Central memory CD4-positive, alpha-beta T cell (primary cell): ENCODE measurements at places on chromosomes 1 and 21.

GRCh38 chr1:115056395-115056798 lies 26.8 kb downstream of the TSHB start:
- no peak for DNase-seq

- DNase-seq, result no peak
Observed at GRCh38 chr1:6143395-6143794, 36.7 kb downstream of the CHD5 start.

GRCh38 chr1:235142991-235143390 lies 14.4 kb upstream of the TOMM20 start:
- no peak for DNase-seq

- DNase-seq, result no peak
Observed at GRCh38 chr1:10189659-10190058, 20.7 kb upstream of the KIF1B start.

- no peak for DNase-seq
Observed at GRCh38 chr1:46653405-46653958, 14.7 kb downstream of the ATPAF1 start.

DNA sequence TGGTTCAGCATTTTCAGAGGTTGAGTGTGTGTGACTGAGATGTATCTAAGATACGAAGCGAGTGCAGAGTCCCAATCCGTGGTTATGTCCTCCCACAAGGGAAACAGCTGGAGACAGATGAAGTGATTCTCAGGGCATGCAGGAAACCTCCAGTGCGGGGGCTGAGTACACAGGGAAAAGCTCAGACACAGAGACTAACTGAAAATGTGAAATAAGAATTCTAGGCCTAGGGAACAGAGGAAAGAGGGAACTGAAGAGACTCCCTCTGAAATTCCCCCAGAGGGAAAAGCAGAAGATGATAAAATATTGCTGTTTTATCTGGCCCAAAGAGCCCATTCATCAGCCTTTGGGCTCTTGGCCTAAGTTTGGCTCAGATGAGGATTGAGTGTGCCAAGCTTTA lies 116.8 kb downstream of the LRRC53 start:
- DNase-seq, result no peak

GRCh38 chr1:1606232-1606631 lies 6.3 kb upstream of the FNDC10 start:
- no peak for DNase-seq

- DNase-seq, result peak; percentile 35
Observed at GRCh38 chr21:37463083-37463801, 96.7 kb downstream of the DYRK1A start.

GRCh38 chr1:205259324-205259832 lies 31.6 kb downstream of the TMCC2 start:
- no peak for DNase-seq

- DNase-seq, result no peak
Observed at GRCh38 chr1:116409751-116410191, 36.7 kb downstream of the ATP1A1 start.

DNA sequence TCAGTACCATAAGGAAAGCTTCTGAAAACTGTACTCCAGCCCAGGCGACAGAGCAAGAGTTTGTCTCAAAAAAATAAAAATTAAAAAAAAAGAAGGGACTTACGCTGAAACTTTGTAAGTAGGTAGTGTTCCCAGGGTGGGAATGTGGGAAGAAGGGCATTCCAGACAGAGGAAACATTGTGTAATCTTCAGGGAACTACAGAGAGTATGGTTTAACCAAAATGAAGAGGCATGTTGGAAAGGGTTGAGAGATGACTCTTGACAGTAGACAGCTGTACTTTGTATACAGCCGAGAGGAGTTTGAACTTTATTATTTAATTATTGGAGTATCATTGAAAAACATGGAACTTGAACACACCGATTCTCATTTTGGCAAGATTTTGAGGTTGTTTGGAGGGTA lies 43.0 kb downstream of the PPP2R5A start:
- no peak for DNase-seq

DNA sequence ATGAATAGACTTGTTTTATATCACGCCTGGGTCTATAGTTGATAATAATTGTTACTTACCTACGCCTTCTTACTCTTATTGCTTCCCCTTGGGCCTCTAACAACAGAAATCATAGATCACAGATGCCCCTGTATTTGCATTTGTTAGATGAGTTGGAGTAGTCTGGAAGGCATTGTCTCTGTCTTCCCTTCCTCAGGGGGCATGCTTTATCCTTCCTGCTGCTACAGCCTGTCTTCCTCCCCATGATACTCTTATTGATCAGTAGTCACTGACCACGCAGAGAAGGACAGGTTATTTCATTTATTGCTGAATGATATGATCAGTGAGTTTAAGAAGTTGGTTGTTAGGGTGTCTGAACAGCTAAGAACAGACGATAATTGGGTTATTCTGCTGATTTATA lies 98.4 kb downstream of the DNM3 start:
- no peak for DNase-seq

DNA sequence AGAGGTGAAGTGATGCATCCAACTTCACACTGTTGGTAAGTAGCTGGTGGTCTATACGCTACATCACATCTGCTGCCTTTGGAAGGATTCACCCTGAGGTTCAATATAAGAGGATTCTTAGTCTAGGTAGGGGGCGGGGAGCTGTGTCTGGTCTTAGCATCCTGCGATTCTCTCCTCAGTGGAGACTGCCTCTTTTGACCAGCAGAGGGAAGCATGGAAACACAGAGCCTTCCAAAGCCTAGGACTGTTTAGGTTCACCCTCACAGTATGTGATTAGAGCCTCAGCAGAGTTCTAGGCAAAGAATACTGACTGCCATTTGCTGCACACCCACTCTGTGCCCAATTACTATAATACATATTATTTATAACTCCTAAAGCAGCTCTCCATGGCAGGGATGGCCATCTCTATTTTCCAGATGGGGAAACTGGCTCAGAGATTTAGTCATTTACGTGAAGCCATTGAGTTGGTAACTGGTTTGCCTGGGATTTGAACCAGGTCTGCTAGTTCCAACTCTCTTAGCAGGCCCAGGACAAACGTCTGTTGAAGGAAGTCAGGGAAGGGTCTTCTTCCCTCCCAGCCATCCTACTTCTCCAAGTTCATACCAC lies 28.9 kb upstream of the EFCAB14 start:
- DNase-seq, result no peak

DNA sequence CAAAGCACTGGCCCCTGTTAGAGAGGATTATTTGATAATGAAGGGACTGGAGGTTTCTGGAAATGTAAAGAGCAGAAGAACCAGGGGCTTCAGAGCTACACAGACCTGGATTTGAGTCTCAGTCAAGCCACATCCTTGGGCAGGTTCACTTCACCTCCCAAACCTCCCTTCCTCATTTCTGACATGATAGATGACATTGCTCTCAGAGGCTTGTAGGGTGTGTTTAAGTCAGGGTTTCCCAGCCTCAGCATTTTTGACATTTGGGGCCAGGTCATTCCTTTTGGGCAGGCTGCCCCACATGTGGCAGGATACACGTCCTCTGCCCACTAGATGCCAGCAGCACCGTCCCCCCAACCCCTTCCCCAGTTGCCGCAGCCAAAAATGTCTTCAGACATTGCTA lies 474.6 kb downstream of the MATN1 start:
- no peak for DNase-seq

DNA sequence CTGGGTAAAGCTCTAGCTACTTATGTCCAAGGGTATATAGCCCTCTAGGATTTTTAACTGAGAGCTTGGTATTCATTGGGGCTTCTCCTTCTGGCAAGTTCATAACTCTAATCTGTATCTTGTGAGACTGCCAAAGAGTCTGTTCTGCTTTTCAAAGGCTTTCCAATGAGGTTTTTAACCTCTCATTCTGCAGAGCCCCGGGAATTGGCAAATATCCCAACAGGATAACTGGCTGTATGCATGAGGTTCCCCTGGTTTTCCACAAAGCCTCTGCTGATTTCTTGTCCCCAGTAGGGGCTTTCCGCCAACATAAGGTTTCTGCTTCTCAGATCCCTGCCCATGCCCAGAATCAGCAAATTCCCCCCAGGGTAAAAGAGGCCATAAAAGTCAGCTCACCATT lies 40.9 kb downstream of the RPL5 start:
- DNase-seq, result no peak
